Activated CD4-positive, alpha-beta T cell treated with anti-CD3 and anti-CD28 coated beads for 36 hours (primary cell): ENCODE measurements at places on chromosomes 1 and 21. TPM values are rescaled to one million over a fixed set of nuclear protein-coding genes. Genes with fewer than 3 reads are reported as not detected.
A peak's percentile ranks its signal among the peaks of the same experiment; 100 is the strongest.

Gene TEDDM1
- total RNA-seq, result not detected

Gene PPM1J
- total RNA-seq, result 0.88 TPM

Gene S100A7
- total RNA-seq, result not detected

Gene GJA8
- not detected for total RNA-seq

Gene SMIM12
- 42.4 TPM for total RNA-seq

Gene OTUD3
- 6.6 TPM for total RNA-seq

Gene SUSD4
- 2.2 TPM for total RNA-seq

Gene MYBPH
- total RNA-seq, result not detected

Gene STIL
- total RNA-seq, result 33.9 TPM

Gene MYOG
- total RNA-seq, result not detected

Gene TTC34
- total RNA-seq, result 1.3 TPM

Gene DMBX1
- total RNA-seq, result not detected

DNA sequence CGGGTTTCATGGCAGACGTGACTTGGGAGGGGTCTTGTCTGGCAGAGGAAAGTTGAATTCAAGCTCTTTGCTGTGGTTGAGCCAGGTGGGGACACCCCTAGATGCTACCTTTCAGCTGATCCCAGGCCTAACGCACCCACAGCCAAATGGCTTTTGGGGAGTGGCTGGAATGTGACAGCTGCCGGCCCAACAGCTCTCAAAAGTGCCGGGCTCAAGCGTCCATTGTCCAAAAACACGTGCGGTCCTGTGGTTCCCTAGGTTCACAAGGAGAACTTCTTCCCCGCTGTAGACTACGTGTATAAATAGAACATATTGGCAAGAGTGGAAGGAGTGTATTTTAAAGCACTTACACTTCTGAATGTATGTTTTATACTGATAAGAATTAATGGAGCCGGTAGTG lies 87.1 kb upstream of the ARHGEF16 start:
- peaks cover 5% of the 10 kb centered on the region for H3K27me3 ChIP-seq
- no peaks in the 10 kb centered on the region for H3K36me3 ChIP-seq
- no peak for DNase-seq
- no peak overlapping the region for H3K27ac ChIP-seq
- H3K4me1 ChIP-seq, result peaks cover 2% of the 10 kb centered on the region

DNA sequence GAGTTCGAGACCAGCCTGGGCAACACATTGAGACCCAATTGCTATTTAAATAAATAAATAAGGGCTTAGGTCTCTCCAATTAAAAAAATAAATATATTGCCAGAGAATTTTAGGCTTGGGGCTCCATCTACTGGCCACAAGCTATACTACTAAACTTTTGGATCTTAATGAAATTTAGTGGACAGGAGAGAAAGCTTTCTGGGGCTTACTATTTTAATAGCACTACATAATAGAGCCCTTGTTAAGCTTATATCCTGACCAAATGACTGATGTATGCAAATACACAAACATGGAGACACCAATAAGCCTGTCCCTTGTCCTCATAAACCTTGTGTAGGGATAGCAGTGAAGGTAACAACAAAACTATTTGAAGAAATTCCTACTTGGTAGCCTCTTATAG lies 18.4 kb downstream of the CCT3 start:
- H3K4me3 ChIP-seq, result no peak overlapping the region
- H3K27me3 ChIP-seq, result no peaks in the 10 kb centered on the region
- DNase-seq, result peak; percentile 38
- H3K36me3 ChIP-seq, result peaks cover 58% of the 10 kb centered on the region

- H3K27ac ChIP-seq, result peak overlapping the region; percentile 84
- no peak overlapping the region for H3K4me3 ChIP-seq
- peaks cover 54% of the 10 kb centered on the region for H3K4me1 ChIP-seq
- H3K36me3 ChIP-seq, result peaks cover 5% of the 10 kb centered on the region
- H3K27me3 ChIP-seq, result no peaks in the 10 kb centered on the region
Observed at GRCh38 chr1:235855811-235856429, 10.8 kb downstream of the LYST start.

GRCh38 chr1:89001510-89001909 lies 9.1 kb upstream of the KYAT3 start:
- peaks cover 5% of the 10 kb centered on the region for H3K27me3 ChIP-seq
- DNase-seq, result no peak
- peaks cover 36% of the 10 kb centered on the region for H3K4me1 ChIP-seq
- peaks cover 19% of the 10 kb centered on the region for H3K36me3 ChIP-seq
- no peak overlapping the region for H3K27ac ChIP-seq
- no peak overlapping the region for H3K4me3 ChIP-seq

DNA sequence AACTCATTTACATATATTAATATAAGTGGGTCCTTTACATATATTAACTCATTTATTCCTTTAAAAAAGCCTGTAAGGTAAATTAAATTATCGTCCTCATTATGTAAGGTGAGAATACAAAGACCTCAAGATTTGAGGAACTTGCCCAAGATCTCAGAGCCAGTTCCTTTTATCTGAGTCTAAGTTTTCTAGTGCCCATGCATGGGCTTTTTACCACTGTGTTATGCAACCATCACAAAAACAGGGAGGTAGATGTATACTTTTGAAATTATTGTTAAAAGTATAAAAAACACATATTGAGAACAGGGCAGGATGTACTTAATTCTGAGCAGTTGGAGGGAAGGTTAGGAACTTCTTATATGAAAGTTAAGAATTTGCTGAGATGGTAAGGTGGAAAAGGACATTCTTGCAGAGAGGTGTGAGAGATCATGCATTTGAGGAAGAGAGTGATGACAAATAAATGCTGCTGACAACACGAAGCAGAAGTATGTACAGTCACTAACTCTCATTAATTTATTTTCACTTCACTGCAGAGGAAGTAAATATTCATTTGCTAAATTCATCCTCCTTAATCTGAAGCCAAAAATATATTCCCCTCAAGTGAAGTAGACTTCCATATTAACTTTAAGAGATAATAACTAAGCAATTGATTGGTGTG lies 28.9 kb upstream of the LYPLAL1 start:
- H3K4me1 ChIP-seq, result no peaks in the 10 kb centered on the region
- H3K4me3 ChIP-seq, result no peak overlapping the region
- no peak for DNase-seq
- no peaks in the 10 kb centered on the region for H3K36me3 ChIP-seq
- peaks cover 2% of the 10 kb centered on the region for H3K27me3 ChIP-seq

DNA sequence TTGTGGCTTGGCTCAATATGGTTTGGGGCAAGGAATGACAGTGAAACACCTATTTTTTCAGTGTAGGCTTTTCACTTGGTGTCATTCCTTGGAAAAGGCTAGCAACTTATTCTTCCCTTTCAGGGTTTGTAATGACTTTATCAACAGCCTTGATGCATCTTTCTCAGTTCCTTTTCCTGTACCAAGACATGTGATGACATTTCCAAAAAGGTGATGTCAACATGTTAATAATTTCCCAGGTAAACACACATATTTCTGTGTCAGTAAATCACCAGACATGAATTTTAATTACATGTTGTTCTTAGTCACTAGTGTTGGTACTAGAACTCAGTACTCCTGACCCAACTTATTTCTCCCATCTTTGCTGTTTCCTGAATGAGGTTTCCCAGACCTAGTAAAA lies 37.8 kb upstream of the RRP15 start:
- H3K4me1 ChIP-seq, result no peaks in the 10 kb centered on the region
- no peaks in the 10 kb centered on the region for H3K36me3 ChIP-seq
- no peak overlapping the region for H3K4me3 ChIP-seq

DNA sequence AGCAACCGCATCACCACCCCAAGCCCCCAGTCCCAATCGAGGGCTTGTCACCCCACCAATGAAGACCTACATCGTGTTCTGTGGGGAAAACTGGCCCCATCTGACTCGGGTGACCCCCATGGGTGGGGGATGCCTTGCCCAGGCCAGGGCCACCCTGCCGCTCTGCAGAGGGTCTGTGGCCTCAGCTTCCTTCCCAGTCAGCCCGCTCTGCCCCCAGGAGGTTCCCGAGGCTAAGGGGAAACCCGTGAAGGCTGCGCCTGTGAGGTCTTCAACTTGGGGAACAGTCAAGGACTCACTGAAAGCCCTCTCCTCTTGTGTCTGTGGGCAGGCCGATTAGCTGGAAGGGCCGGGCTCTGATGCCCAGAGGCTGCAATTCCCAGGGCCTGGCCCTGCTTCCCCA lies 2.0 kb downstream of the SRARP start:
- no peak for DNase-seq
- no peaks in the 10 kb centered on the region for H3K36me3 ChIP-seq
- peaks cover 8% of the 10 kb centered on the region for H3K4me1 ChIP-seq
- H3K4me3 ChIP-seq, result no peak overlapping the region

- H3K4me3 ChIP-seq, result no peak overlapping the region
- no peak for DNase-seq
- H3K27ac ChIP-seq, result no peak overlapping the region
- H3K4me1 ChIP-seq, result no peaks in the 10 kb centered on the region
Observed at GRCh38 chr1:222099746-222100145, 357.9 kb upstream of the DUSP10 start.

- no peak overlapping the region for H3K4me3 ChIP-seq
- no peaks in the 10 kb centered on the region for H3K27me3 ChIP-seq
- peaks cover 4% of the 10 kb centered on the region for H3K36me3 ChIP-seq
- no peak for DNase-seq
Observed at GRCh38 chr1:167748906-167749305, 27.1 kb downstream of the MPZL1 start.

DNA sequence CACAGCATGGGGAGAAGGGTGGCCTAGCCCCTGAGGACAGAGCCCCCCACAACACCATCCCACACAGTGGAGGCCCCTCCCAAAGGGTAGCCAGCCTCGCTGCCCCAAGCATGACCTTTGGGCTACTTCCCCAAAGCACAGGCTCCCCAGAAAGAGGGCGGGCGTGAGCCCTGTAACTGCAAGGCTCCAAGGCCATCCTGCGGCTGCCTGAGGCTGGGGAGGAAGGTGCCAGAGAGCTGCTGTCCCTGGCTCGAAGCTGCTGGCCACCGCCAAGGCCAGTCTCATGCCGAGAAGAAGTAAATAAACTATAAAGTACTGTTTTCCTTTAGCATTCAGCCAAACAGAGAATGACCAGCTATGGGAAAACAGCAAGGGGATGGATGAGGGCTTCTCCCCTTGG lies 27.5 kb downstream of the UBASH3A start:
- DNase-seq, result no peak
- no peak overlapping the region for H3K27ac ChIP-seq
- peaks cover 40% of the 10 kb centered on the region for H3K4me1 ChIP-seq

GRCh38 chr1:93980320-93981273 lies 71.4 kb upstream of the GCLM start:
- no peaks in the 10 kb centered on the region for H3K27me3 ChIP-seq
- no peaks in the 10 kb centered on the region for H3K36me3 ChIP-seq
- peak; percentile 7 for DNase-seq

DNA sequence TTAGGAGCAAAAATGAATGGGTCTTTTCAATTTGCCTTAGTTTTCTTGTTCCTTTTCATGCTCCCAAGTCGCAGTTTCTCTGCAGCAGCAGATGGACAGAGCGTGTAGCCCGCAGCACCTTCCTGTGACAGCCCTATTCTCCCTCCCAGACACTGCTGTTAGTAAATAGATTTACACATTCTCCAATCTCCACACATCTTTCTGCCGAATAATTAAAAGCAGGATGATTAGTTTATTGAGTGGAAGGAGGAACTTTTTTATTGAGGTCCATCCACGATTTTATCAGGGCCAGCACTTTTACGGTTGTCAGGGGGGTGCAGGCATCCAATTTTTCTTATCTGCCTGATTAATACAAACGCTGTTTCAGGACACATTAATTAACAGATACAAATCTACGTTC lies 98.2 kb upstream of the USH2A start:
- no peaks in the 10 kb centered on the region for H3K4me1 ChIP-seq
- no peak overlapping the region for H3K4me3 ChIP-seq
- no peak overlapping the region for H3K27ac ChIP-seq
- H3K27me3 ChIP-seq, result no peaks in the 10 kb centered on the region
